ENCODE measurements at places on chromosomes 13 and 19.

- no peak for DNase-seq
These were observed 521 bp upstream of the NUP58 start for GRCh38 chr13:25300861-25301346.

- no peak for DNase-seq
These were observed 26.5 kb downstream of the ENOX1 start for GRCh38 chr13:43760257-43760656.

DNA sequence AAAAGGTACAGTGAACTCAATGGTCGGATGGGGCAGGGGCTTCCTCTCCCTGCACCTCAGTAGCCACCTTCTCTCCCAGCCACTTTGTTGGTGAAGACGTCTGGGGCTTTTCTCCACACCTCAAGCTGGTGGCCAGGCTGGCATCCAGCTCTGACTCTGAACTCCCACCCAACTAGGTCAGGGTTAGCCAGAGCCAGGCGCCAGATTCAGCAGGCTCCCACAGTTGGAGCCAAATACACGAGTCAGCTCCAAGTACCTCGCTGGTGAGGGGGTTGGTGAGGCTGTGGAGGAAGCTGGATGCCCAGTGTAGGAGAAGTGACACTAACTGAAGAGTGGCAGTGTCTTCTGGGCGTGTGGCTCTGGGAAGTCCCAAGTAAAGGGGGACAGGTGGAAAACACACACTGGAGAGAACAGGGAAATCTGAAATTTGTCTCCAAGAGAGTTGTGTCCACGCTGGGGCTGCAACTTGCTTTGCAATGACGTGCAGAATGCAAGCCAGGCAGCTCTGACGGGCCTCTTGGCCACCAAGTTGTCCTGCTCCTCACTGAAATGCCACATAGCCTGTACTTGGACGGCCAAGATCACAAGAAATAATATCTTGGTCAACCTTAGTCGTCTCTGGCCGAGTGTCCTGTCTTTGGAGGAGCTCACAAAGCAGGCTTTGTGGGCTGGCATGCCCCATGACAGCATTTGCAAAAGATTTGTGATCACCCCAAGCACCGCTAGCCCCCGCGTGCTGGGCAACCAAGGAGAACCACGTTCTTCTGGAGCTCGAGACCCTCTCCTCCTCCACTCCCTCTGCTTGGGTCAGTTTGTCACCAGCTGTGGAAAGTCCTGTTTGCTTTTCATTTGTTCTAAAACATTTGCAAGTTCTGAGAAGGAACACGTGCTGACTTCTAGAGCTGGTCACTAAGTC is 18.1 kb downstream of the SLC7A1 start:
- DNase-seq, result no peak

GRCh38 chr19:15247107-15248014 is 15.1 kb upstream of the EPHX3 start:
- DNase-seq, result no peak

- DNase-seq, result no peak
These were observed 41.6 kb upstream of the C13orf42 start for GRCh38 chr13:51152701-51153100.

- no peak for DNase-seq
These were observed 20.8 kb downstream of the LAIR2 start for GRCh38 chr19:54523403-54523802.

- no peak for DNase-seq
These were observed 16.3 kb downstream of the LATS2 start for GRCh38 chr13:21045100-21045499.

- DNase-seq, result no peak
These were observed 507 bp downstream of the ALG5 start for GRCh38 chr13:36998624-36999041.

DNA sequence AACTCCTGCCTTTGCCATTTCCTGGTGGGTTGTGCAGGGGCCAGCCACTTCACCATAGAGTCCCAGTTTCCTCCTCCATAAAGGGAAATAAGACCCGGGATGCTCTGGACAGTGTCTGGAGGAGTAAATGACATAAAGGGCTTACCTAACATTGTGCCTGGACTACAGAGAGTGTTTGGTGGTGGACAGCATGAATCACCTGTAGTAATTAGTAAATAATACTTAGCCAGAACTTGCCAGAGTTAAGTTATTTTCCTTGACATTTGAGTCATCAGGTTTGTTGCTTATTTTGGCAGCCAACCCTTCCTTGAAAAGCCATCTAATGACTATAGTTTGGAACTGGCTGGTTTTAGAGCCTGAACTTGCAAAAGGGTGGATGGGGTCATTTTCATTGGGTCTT is 159.2 kb downstream of the SLC7A1 start:
- peak; percentile 19 for DNase-seq

GRCh38 chr13:23915308-23915707 is 18.0 kb upstream of the C1QTNF9B start:
- no peak for DNase-seq

GRCh38 chr13:73708393-73708985 is 425.7 kb downstream of the KLF12 start:
- DNase-seq, result peak; percentile 18

DNA sequence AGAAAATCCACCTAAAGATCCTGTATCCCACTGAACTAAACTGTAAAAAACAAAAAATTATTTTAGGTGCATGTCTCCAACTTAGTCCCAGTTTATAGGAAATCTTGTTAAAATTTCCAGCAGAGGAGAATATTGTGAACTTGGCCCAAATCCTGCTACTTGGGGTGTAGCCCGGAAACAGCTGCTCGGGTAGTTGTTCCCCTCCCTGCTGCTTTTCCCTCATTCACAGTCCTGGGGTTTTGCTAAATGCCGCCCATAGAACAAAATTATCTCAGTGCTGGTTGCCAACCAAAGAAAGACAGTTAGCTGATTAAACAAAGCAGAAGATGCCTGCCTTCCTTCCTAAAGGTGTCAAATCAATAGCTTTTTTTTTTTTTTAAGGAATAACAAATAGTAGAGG is 330.5 kb upstream of the KLF12 start:
- DNase-seq, result no peak

- no peak for DNase-seq
These were observed 44.6 kb upstream of the GPR183 start for GRCh38 chr13:99351772-99352171.

DNA sequence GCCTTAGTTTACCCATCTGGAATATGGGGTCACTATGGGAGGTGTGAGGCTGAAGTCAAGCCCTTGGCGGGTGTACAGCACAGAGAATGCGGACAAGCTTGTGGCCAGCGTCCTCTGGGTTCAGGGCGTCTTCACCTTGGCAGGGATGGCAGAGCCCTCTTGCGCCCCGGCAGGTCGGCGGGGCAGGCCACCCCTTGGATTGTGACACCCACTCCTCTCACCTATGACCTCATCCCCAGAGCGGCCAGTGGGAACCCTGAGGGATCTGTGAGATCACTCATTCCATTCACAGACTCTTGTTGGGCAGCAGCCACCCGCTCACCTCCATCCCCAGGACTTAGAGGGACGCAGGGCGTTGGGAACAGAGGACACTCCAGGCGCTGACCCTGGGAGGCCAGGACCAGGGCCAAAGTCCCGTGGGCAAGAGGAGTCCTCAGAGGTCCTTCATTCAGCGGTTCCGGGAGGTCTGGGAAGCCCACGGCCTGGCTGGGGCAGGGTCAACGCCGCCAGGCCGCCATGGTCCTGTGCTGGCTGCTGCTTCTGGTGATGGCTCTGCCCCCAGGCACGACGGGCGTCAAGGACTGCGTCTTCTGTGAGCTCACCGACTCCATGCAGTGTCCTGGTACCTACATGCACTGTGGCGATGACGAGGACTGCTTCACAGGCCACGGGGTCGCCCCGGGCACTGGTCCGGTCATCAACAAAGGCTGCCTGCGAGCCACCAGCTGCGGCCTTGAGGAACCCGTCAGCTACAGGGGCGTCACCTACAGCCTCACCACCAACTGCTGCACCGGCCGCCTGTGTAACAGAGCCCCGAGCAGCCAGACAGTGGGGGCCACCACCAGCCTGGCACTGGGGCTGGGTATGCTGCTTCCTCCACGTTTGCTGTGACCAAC is at the start of gene SPACA4:
TSS of gene SPACA4 (plus strand) at position 280 of the 896 bp plus-strand sequence. CDS start at position 517, 237 bp downstream.
- no peak for DNase-seq

DNA sequence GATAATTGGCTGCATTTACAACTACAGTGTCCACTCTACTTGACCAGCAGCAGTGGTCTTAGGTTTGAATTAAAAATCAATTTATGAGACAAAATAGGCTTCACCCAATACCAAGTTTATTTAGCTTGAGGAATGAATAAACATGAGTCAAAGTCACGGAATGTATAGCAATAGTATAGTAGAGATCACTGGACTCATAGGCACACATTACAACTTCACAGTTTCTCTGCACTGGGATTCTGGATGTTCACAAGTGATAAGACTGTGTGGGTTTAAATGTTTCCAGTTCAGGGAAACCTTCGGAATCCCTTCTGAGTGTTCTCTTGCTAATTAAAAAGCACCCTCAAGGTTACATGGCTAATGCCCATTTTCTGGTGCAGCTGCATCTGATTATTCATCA is 1064.9 kb downstream of the SLITRK5 start:
- no peak for DNase-seq

DNA sequence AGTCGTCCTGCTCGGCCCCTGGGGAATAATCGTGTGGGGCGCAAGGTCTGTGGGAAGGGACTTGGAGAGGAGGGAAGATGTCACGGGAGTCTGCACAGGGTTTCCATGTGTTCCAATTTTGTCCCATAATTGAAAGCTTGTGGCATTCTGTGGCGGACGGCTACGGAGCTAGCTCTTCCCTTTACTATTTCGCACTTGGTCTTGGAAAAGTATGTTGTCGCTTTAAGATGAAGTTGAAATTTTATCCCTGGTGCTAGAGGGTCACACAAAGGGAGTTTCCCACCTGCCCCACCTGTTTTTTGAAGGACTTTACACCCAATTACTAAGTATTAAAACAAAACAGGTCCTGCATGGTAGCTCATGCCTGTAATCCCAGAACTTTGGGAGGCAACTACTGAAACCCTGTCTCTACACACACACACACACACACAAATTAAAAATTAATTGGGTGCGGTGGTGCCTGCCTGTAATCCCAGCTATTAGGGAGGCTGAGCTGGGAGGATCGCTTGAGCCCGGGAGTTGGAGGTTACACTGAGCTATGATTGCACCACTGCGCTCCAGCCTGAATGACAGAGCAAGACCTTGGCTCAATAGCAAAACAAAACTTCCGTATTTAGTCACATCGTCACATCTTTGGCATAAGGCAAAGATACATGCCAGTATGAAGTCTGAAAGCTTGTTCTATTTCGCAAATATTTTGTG is 967 bp upstream of the TPT1 start:
- DNase-seq, result no peak

GRCh38 chr19:45455707-45456499 is 11.9 kb upstream of the FOSB start:
- DNase-seq, result peak; percentile 97

- no peak for DNase-seq
These were observed 2832.4 kb downstream of the PCDH9 start for GRCh38 chr13:64397701-64398100.

- no peak for DNase-seq
These were observed 172.2 kb downstream of the COL4A1 start for GRCh38 chr13:110134801-110135200.

DNA sequence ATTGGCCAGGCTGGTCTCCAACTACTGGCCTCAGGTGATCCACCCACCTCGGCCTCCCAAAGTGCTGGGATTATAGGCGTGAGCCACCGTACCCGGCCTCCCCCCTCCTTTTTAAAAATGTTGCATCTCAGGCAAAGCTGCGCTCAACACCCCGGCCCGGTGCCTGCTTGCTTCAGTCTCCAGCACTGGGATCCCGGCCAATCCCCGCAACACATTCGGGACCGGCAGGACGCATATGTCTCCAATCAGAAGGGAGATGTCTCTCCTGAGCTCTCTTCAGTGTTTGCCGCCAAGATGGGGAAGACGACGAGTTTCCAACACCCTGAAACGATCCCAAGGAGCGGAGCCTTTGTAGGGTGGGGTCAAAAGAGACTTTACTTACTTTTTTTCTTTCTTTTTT is 16.1 kb downstream of the GNG7 start:
- no peak for DNase-seq

GRCh38 chr13:24865163-24865953 is 101.4 kb downstream of the RNF17 start:
- DNase-seq, result no peak

DNA sequence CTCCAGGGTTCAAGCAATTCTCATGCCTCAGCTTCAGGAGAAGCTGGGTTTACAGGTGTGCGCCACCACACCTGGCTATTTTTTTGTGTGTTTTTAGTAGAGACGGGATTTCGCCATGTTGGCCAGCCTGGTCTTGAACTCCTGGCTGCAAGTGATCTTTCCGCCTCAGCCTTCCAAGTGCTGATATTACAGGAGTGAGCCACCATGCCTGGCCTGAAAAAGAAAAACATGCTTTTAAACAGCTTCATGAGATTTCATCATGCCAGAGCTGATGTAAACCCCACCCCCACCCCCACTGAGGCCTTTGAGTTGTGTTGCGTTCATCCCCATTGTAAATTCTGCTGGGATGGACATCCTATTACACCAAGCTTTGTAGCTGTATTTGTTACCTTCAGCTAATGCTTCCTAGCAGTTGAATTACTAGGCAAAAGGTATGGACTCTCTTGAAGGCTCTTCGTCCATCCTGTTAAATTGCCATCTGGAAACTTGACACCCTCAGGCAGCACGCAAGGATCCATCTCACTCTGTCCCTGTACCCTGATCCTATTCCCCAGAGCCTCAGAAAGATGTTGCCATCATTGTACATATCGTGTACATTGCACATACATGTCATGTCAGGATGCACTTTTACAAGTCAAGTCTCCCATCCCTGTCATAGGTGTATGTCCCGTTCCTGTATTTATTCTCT is 47.3 kb downstream of the NFIX start:
- no peak for DNase-seq

GRCh38 chr13:42484386-42484785 is 89.6 kb upstream of the TNFSF11 start:
- no peak for DNase-seq

GRCh38 chr13:98065468-98065867 is 77.4 kb upstream of the FARP1 start:
- no peak for DNase-seq

DNA sequence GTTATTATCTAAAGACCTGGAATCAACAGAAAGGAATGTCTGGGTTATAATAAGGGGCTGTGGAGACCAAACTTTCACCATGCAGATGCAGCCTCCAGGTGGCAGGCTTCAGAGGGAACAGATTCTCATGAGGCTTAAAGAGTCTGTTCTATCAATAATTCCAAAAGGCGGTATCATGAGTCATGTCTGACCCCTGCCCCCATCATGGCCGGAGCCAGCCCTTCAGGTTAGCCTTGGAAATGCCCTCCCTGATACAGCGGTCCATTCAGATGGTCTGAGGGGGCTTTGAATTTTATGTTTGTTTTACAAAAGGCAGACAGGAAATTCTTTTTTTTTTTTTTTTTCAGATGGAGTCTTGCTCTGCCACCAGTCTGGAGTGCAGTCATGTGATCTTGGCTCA is 21.7 kb upstream of the LAMP1 start:
- DNase-seq, result peak; percentile 18

DNA sequence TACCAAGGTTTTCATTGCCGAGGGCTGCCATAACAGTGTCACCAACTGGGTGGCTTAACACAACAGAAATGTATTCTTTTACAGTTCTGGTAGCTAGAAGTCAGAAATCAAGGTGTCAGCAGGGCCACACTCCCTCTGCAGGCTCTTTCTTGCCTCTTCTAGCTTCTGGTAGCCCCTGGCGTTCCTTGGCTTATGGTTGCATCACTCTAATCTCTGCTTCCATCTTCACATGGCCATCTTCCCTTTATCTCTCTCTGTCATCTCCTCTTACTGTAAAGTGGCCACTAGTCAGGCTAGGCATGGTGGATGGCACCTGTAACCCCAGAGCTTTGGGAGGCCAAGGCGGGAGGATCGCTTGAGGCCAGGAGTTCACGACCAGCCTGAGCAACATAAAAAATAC is 38.0 kb upstream of the MRI1 start:
- DNase-seq, result no peak

Data from AG09319 (cell line).